Activated CD4-positive, alpha-beta T cell treated with anti-CD3 and anti-CD28 coated beads for 24 hours (primary cell): ENCODE measurements at places on chromosomes 1 and 21.

- no peak for DNase-seq
Observed at GRCh38 chr1:21820597-21821232, 8.7 kb downstream of the LDLRAD2 start.

GRCh38 chr1:240737298-240737697, 125.3 kb upstream of the GREM2 start:
- DNase-seq = no peak

GRCh38 chr1:86841116-86841515, 72.8 kb downstream of the SELENOF start:
- DNase-seq = no peak

DNA sequence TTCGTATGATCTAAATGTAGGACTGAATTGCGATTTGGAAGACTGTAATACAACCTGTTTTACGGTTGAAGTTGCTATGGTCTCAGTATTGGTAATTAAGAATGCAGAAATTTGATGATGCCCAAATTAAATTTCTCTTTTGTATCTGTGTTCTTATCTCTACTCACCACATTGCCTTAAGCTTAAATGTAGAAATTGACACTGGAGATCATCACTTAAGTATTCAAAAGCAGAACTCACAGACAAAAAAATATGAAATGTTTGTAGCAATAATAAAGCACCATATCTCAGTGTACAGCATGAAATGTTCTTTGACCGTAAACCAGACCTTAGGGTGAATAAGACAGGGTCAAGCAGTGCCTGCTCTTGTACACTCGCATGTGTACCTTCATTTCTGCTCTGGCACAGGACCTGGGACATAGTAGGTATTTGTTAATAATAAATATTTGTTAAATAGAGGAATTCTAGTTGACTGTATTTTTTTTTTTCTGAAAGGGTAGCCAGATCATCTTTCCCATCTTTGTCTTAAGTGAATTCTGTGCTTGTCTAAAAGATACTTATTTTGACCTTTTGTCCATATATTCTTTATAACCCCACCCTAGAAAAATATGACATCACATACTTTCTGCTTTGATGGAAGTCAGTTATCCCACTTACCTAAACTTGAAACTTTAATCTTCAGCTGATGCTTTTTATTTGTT, 1.5 kb downstream of the CDC7 start:
- no peak for DNase-seq

- no peak for DNase-seq
Observed at GRCh38 chr1:184974837-184975115, 468 bp upstream of the NIBAN1 start.

DNA sequence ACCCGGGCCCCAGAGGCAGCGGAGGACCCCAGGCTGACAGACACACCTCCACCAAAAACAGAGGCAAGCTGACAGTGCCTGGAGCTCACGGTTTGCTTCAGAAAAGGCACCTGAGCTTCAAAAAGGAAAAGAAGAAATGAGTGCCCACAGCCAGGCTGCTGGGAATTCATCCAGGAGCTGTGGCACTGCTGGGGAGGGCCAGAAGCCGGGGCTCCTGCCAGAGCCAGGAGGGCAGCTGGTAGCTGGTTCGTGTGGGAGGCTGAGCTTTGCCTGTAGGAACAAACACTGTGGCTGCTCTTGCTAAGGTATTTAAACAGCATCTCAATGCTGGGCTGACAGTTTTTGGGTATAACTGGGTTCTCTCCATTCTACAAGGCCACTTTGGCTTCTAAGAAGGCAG, 19.5 kb downstream of the KCNJ6 start:
- no peak for DNase-seq

GRCh38 chr1:33393524-33393923, 37.4 kb downstream of the PHC2 start:
- DNase-seq = no peak

DNA sequence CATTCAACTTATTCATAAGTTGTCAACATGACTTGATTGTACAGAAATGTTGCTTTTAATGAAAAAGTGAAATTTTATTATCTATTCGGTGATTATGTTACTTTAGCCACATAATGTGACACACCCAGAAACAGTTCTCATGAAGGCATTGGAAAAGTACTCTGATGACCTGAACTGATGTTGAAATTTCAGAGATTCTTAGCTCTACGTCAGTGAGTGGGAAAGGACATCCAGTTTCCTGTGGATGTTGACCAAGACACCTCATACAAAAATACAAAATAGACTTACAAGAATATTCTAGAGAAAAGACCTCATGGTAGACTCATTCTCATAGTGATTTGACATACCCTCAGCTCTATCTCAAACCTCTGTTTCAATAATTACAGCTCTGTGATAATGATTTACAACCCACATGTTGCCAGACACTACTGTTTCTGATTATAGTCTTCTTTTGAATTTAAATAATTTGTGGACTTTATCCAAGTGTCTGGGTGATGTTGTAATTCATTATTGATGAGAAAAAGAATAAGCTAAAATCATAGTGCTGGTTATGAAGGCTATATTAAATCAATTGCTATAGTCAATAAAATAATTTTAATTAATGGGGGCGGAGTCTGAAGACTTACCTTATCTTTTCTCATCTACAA, 37.3 kb downstream of the KCNK2 start:
- no peak for DNase-seq

- DNase-seq = no peak
Observed at GRCh38 chr1:30366199-30366598, 357.2 kb downstream of the MATN1 start.

- no peak for DNase-seq
Observed at GRCh38 chr1:20558191-20558590, 5.8 kb downstream of the FAM43B start.

- no peak for DNase-seq
Observed at GRCh38 chr1:168320800-168321450, 40.2 kb downstream of the TBX19 start.

GRCh38 chr1:47313915-47314664, at the start of gene STIL:
TSS of gene STIL (minus strand) at chr1:47314147. CDS start at chr1:47310319, 3,828 bp downstream.
- peak; percentile 94 for DNase-seq

DNA sequence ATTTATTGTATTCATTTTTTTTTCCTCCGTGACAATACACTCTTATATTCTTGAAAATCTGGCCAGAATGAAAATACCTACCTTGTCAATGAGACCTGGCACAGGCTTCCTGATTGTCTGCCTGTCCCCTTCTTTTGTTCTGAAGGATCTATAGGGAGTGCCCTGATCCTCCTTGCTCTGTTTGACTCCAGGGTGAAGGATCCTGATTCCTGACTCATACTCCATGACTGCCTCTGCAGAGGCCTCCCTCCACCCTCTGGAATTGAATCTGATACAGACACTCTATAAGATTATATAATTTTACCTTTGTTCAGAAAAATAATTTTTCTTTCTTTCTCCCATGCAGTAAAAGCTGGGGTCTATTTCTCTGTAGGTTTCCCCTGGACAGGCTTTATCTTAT, 116.2 kb downstream of the HMCN1 start:
- DNase-seq = no peak

DNA sequence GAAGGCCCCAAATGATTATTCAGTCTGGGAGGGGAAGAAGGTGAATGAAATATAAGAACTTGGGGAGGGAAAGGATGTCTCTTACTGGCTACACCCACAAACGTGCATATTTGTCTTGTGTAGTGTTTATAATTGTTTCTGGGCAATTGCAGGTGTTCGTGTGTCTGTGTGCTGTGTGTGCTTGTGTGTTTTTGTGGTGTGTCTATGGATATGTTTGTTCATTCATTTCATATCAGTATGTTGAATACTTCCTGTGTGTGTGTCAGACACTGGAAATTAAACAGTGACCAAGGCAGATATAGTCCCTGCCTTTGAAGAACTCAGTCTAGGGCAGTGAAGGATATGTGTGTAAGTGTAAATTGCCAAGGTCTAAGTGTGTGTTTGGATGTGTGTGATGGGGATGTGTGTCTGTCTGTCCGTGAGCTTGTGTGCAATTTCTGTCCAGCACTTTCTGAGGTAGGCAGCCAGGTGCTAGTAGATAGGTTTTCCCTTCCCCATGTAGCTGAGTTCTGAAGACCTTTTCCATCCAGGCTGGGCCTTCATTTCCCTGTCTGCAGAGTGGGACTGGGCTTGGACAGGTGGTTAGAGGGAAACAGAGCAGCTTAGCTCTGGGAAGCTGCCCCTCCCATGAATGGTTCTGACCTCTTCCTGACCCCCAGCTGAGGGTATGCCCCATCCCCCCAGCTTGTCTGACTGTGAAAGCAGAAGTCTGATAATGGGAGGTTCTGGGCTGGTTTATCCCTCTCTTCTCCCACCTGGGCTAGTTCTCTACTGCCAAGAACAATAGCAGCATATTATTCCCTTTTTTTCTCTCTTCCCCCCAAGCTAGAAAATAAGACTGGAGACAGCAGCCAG, 3.8 kb downstream of the AGO1 start:
- DNase-seq = no peak

GRCh38 chr1:236156512-236157208, 14.3 kb downstream of the GPR137B start:
- no peak for DNase-seq

GRCh38 chr1:18344755-18345154, 136.0 kb upstream of the KLHDC7A start:
- DNase-seq = no peak

DNA sequence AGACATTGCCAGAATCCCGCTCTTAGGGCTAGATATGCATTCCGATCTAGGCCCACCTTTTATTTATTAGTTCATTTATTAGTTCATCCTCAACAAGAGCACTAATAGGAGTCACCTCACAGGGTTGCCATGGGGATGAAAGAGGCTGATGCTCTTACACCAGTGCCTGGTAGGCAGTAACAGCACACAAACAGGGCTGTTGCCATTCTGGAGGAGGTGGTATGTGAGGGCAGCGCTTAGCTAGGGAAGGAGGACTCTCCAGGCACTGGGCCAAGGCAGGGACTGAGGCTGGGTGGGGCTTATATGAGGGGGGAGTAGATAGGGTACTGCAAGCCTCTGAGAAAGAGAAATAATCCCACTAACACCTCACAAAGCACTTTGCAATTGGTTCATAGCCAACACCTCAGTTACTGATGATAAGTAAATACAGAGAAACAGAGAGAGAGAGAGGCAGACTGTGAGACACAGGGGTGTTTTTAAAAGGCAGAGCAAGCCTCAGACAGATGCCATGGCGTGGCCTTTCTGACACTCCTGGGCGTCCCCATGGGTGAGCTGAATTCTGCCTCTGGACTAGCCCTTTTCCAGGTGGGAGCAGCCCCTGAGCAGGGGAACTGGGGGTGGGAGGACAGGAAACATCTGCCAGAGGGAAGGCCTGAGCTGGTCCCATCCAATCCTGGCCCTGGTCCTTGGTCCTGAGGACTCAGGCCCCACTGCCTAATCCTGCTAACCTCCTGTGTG, 5.9 kb downstream of the FCGR2A start:
- no peak for DNase-seq

- peak; percentile 88 for DNase-seq
Observed at GRCh38 chr1:9867408-9868243, 42.4 kb downstream of the CTNNBIP1 start.

- no peak for DNase-seq
Observed at GRCh38 chr1:205002705-205003104, 40.3 kb upstream of the CNTN2 start.

GRCh38 chr1:230537456-230537855, 104.8 kb upstream of the COG2 start:
- DNase-seq = no peak

- DNase-seq = no peak
Observed at GRCh38 chr1:81803431-81804110, 2.8 kb downstream of the ADGRL2 start.
